ENCODE measurements at places on chromosomes 6 and 20.

DNA sequence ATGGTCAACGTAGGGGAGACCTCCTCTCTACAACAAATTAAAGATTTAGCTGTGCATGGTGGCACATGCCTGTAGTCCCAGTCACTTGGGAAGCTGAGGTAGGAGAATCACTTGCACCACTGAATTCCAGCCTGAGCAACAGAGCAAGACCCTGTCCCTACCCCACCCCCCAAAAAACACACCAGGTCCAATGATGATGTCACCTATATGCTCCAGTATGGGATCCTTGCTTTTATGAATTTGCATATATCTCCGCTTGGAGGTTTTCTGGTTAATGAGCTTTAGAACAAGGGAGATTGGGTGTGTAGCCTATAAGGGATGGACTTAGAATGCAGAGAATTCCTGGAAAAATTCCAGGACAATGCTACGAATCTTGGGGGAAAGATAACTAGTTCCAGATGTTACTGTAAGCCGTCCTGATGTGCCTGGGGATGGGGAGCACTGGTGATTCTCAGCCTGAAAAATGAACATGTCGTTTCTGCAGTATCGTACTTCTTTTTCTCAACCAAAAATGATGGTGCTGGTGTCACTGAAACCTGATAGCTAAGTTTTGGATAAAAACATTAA, 61.1 kb downstream of the ZBTB2 start:
- DNase-seq, result no peak

DNA sequence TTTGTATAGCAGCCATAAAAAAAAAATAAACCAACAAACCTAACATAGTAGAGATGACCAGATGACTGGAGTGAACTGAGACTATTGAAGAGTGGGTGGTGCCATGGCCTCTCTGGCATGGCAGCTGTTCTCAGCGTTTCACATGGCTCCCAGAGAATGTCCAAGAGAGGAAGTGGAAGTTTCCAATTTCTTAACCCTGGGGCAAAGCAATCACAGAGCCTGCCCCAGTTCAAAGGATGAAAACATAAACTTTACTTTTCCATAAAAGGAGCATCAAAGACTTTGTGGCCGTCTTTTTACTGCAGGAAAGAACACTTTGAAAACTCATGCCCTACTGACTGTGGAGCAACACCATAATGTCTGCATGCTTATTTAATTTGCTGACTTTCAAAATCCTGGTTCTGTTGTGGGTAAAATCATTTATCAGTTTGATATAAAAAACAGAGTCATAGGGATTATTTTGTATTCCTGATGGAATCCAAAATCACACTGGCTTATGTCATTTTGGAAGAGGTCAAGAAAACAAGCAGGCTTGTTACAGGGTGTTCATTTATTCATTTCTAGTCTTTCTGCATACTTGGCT, 165.4 kb downstream of the SLC35B3 start:
- no peak for DNase-seq

DNA sequence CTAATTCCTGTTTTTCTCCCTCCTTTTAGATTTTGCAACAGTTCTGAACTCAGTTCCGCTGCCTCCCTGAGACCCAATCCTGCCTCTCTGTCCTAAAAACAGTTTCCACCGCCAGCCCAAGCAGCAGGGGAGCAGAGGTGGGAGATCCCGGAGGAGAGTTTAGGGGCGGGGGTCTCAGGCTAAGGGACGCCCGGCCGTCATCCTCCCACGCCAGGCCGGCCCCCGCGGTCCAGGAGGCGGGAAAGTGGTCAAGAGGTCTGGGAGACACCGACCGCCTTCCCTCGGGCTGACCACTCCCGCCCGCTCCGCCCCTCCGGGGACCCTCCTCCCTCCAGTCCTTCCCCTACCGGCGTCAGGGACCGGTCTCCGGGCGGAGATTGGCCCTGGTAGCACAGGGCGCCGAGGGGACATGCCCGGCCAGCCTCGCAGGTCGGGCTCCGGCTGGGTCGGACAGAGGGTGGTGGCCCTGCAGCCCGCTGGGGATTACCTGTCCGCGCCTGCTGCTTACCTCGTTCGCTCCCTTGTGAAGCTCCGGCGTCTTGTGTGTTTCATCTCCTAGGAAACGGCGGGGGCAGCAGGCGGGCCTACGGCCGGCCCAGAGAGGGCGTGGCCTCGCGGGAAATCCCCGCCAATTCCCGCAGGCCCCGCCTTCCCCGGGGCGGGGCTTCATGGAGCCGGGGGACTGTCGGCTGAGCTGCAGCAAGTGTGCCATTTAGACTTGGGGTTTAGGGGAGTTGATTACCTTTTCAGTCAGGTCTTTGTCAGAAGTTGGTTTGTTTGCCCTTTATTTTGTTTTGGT, at the start of gene MAK:
Gene MAK (minus strand): TSS at position 545 of the 799 bp plus-strand sequence. CDS start 7,891 bp downstream, outside the sequence.
- peak; percentile 93 for DNase-seq

GRCh38 chr20:2022163-2022562, 28.3 kb upstream of the PDYN start:
- peak; percentile 82 for DNase-seq

- no peak for DNase-seq
Observed at GRCh38 chr20:9114709-9115108, 45.8 kb downstream of the PLCB4 start.
